ENCODE measurements at places on chromosomes 3 and 15. TPM values are rescaled to one million over a fixed set of nuclear protein-coding genes. Genes with fewer than 3 reads are reported as not detected.

DNA sequence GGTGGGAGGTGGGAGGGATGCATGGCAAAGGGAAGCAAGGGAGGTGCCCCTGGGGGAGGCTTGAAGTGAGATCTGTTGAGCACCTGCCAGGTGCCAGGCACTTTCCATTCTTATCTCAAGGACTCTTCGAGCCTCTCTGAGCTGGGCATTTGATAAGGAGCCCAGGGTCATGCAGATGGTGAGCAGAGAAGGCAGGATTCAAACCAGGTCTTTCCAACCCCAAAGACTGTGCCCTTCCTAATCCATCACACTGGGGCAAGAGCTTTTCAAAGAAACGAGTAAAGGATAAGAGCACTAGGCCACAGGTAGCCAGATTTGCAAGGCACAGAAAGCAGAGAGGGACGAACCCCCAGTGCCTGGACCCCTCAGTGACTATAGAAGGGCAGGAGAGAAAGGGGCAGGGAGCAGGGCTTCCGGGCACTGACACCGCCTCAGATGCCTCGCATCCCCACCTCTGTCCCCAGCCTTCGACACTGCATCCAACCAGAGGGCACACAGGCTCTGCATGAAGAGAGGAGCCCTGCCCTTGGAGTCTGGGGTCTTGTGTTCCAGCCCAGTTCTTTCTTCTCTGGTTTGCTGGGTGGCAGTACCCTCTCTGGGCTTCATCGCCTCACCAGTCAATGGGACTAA lies 21.0 kb downstream of the IGDCC4 start:
- no peak overlapping the region for H3K4me3 ChIP-seq
- DNase-seq, result no peak
- no peaks in the 10 kb centered on the region for H3K36me3 ChIP-seq
- no peak overlapping the region for H3K27ac ChIP-seq
- no peaks in the 10 kb centered on the region for H3K27me3 ChIP-seq

- H3K4me1 ChIP-seq, result no peaks in the 10 kb centered on the region
- H3K27me3 ChIP-seq, result no peaks in the 10 kb centered on the region
- no peak overlapping the region for H3K4me3 ChIP-seq
- DNase-seq, result peak; percentile 16
These were observed 15.0 kb downstream of the TASOR start for GRCh38 chr3:56667973-56668579.

DNA sequence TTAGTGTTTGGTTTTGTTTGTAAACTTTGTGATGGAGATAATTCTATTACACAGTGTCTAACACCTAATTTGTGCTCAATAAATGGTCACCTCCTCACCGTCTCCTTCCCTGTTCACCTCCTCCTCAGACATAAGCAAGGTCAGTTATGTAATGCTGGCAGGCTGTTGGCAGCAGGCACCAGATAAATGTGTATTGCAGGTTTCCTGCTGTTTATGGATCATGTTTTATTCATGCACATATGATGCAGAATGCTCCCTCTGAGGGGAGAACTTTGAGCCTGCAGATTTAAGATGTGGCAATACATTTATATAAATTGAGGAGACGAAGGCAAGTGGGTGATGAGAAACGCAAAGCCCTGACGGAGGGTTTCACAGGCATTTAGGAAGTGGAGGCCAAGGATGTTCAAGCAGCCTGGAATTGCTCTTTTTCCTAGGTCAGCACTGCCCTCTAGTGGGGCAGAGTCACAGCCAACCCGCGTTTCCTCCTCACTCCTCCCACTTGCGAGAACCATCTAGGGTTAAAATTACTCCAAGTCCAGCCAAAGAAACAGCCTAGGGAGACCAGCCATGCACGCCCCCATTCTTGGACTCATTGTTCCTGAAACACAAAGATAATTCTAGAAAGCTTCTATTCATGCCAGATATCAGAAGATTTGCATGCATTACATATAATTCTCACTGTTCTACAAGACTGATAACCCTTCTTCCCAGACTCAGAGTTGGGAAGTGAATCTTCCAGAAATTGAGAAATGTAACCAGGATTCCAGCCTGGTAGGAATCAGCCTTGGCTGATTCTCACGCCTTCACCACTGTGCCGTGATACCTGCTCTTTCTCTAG lies 228.7 kb downstream of the SLCO3A1 start:
- no peak overlapping the region for H3K4me3 ChIP-seq
- no peaks in the 10 kb centered on the region for H3K4me1 ChIP-seq
- H3K27me3 ChIP-seq, result peaks cover 36% of the 10 kb centered on the region
- peak; percentile 73 for DNase-seq
- H3K27ac ChIP-seq, result no peak overlapping the region
- no peaks in the 10 kb centered on the region for H3K36me3 ChIP-seq

- H3K36me3 ChIP-seq, result no peaks in the 10 kb centered on the region
- DNase-seq, result no peak
These were observed 188.5 kb downstream of the MAGI1 start for GRCh38 chr3:65850261-65850660.

GRCh38 chr3:37582086-37582485 lies 279.6 kb upstream of the CTDSPL start:
- no peak overlapping the region for H3K4me3 ChIP-seq
- H3K27me3 ChIP-seq, result peaks cover 58% of the 10 kb centered on the region

CHRNA5 gene
- 11.0 TPM for total RNA-seq

DNA sequence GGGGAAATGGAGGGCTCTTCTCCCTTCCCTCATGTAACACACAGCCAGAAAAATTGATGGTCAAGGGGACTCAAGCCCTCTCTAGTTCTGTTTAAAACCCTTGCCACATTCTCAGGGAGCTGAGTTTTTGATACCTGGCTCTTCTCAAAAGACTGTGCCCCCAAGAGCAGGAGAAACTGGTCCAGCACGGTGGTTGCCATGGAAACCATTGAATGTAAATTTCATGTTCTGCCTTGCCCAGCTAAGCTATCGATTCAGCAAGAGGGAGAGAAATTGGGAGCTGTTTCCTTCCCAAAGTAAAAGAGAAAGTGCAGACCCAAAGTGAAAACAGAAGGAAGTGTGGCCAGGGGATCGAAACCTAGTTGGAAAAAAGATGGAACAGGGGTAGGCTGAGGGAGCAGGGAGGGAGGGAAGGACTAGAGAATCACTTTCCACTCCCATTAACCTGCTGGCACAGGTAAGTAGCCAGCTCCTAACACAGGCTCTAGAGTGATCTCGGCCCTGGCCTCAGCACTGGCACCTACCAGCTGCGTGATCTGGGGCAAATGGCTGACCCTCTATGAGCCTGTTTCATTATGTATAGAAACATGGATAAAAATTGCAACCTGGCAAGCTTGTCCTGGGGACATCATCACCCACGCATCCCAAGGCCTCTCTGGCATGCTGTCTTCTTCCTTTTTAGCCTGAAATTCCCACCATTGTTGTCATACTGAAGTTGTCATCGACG lies 140.9 kb downstream of the TPRA1 start:
- H3K4me3 ChIP-seq, result no peak overlapping the region
- no peaks in the 10 kb centered on the region for H3K36me3 ChIP-seq
- no peaks in the 10 kb centered on the region for H3K27me3 ChIP-seq
- H3K4me1 ChIP-seq, result no peaks in the 10 kb centered on the region

- no peak overlapping the region for H3K4me3 ChIP-seq
- H3K36me3 ChIP-seq, result no peaks in the 10 kb centered on the region
- peaks cover 20% of the 10 kb centered on the region for H3K4me1 ChIP-seq
These were observed 48.1 kb downstream of the ALCAM start for GRCh38 chr3:105414841-105415240.

- H3K4me1 ChIP-seq, result peaks cover 2% of the 10 kb centered on the region
- no peaks in the 10 kb centered on the region for H3K36me3 ChIP-seq
- H3K4me3 ChIP-seq, result no peak overlapping the region
- DNase-seq, result no peak
- H3K27ac ChIP-seq, result no peak overlapping the region
These were observed 6.1 kb upstream of the HGD start for GRCh38 chr3:120688121-120688520.

PIK3CA gene
- total RNA-seq, result 13.4 TPM

DUOXA2 gene
- not detected for total RNA-seq

GRCh38 chr3:71461114-71461513 lies 122.4 kb downstream of the FOXP1 start:
- no peak overlapping the region for H3K4me3 ChIP-seq
- no peaks in the 10 kb centered on the region for H3K27me3 ChIP-seq
- peak; percentile 28 for DNase-seq

DNA sequence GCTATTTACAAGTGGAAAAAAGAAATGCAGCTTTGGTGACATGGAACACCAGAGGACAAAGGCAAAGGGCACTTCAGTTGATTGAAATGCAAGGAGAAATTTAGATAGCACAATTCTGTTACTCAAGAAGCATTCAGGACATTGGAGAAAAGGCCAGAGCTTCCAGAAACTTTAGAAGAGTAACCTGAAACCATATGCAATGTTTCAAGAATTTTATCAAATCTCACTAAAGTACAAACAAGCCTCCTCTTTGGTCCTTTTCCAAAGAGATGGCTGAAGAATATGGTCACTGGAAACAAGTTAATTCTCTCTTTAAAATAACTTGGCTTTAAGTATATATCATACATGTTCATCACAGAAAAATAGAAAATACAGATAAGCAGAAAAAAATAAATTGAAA lies 14.6 kb upstream of the LMOD3 start:
- H3K27me3 ChIP-seq, result no peaks in the 10 kb centered on the region
- H3K27ac ChIP-seq, result no peak overlapping the region
- H3K4me1 ChIP-seq, result no peaks in the 10 kb centered on the region
- no peak overlapping the region for H3K4me3 ChIP-seq

GRCh38 chr15:74428970-74429780 lies 4.6 kb downstream of the SEMA7A start:
- no peak for DNase-seq
- H3K27me3 ChIP-seq, result no peaks in the 10 kb centered on the region
- peaks cover 45% of the 10 kb centered on the region for H3K4me1 ChIP-seq
- H3K27ac ChIP-seq, result no peak overlapping the region
- peaks cover 38% of the 10 kb centered on the region for H3K36me3 ChIP-seq

GRCh38 chr3:150697646-150698045 lies 6.1 kb downstream of the ERICH6 start:
- no peaks in the 10 kb centered on the region for H3K36me3 ChIP-seq
- H3K4me1 ChIP-seq, result peaks cover 7% of the 10 kb centered on the region
- H3K27me3 ChIP-seq, result no peaks in the 10 kb centered on the region

GRCh38 chr3:194985031-194985578 lies 285.9 kb downstream of the XXYLT1 start:
- peak overlapping the region; percentile 10 for H3K27ac ChIP-seq
- peak; percentile 86 for DNase-seq
- peaks cover 43% of the 10 kb centered on the region for H3K4me1 ChIP-seq
- H3K27me3 ChIP-seq, result no peaks in the 10 kb centered on the region
- peak overlapping the region; percentile 51 for H3K4me3 ChIP-seq
- H3K36me3 ChIP-seq, result no peaks in the 10 kb centered on the region

TM4SF1 gene
- total RNA-seq, result 408 TPM

DNA sequence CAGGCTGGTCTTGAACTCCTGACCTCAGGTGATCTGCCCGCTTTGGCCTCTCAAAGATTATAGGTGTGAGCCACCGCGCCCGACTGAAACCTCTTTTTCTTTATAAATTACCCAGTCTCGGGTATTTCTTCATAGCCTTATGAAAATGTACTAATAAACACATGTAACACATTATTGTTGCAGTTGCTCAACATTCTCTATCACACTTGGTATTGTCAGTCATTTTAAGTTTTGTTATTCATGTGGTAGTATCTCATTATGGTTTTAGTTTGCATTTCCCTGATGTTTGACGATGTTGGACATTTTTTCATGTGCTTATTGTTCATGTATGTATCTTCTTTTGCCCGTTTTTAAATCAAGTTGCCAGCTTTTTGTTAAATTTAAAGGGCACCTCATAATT lies 109.7 kb downstream of the TCF12 start:
- H3K4me1 ChIP-seq, result peaks cover 13% of the 10 kb centered on the region
- DNase-seq, result no peak
- no peak overlapping the region for H3K4me3 ChIP-seq
- no peak overlapping the region for H3K27ac ChIP-seq

DNA sequence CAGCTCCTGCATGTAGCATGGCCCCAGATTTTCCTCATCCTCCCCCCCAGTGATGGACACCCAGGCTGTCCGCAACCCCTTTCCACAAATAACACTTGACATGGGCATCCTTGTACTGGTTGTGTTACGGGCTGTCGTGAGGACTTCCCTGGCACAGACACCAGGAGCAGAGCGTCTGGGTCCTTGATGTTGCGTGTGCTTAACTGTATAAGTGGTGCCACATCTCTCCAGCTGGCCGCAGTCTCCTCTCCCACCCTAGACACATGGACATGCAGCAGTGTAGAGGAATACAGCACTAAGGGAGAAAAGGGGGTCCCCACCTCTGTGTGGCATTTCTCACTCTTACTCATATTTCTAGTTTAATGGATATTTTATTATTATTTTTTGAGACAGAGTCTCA lies 56.6 kb downstream of the FBLN2 start:
- no peaks in the 10 kb centered on the region for H3K36me3 ChIP-seq
- no peak overlapping the region for H3K4me3 ChIP-seq
- DNase-seq, result no peak
- no peak overlapping the region for H3K27ac ChIP-seq
- peaks cover 10% of the 10 kb centered on the region for H3K4me1 ChIP-seq
- H3K27me3 ChIP-seq, result no peaks in the 10 kb centered on the region

DNA sequence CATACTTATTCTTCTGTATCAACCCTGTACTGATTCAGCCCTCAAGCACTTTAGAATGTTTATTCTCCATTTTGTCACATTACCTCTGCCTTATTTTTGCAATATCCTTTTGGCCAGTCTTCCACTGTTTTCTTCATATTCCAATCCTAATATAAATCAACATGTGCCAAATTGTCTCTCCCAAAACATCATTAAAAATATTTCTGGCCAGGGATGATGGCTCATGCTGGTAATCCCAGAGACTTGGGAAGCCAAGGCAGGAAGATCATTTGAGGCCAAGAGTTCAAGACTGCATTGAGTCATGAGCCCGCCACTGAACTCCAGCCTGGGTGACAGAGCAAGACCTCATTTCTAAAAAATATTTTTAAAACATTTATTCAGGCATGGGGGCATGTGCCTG lies 641.4 kb upstream of the CBLB start:
- H3K27me3 ChIP-seq, result no peaks in the 10 kb centered on the region
- peak; percentile 34 for DNase-seq

GRCh38 chr3:65786890-65787289 lies 251.8 kb downstream of the MAGI1 start:
- no peaks in the 10 kb centered on the region for H3K27me3 ChIP-seq
- no peaks in the 10 kb centered on the region for H3K4me1 ChIP-seq
- no peak overlapping the region for H3K27ac ChIP-seq
- no peak for DNase-seq
- no peak overlapping the region for H3K4me3 ChIP-seq

NEK10 gene
- 1.7 TPM for total RNA-seq

Data from PC-3 (cell line).